ENCODE measurements at places on chromosomes 11 and 22. TPM values are rescaled to one million over a fixed set of nuclear protein-coding genes. Genes with fewer than 3 reads are reported as not detected.

DNA sequence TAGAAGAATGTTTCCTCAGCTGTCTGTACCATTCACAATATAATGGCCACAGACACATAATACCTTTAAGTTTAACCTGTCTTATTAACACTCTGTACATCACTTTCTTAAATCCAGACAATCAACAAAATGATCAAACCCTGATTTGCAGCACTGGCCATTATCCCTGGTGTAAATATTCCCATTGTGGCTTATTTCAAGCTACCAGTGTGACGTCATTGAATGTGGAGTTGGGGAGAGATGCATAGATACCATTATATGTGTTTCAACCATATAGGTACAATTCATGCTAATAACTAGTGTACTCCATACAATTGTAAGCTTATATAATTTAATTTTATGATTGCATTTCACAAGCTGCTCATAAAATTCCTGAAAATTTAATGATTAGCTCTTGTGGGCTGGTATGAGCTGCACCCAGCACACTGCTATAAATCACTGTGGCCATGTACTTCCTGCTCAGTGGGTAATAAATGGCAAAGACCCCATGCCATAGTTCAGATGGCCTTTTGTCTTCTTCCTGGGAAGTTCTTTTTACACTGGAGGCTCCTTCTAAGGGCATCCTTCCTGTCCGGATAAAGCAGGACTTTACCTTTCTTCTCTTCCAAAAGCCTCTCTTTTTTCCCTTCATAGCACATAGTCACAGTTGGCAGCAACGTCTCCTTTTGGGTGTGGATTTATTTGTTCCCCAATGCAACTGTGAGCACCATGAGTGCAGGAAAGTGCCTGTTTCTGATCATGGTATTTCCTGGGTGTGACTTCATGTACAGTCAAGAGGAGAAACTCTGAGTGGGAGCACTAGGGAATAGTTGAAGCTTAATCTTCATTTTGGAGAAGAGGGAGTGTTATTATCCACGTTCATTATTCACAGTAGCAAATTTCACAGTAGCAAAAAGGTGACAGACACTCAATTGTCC lies 87.8 kb downstream of the MIAT start:
- DNase-seq, result no peak

The OR2AG2 gene
- not detected for total RNA-seq

DNA sequence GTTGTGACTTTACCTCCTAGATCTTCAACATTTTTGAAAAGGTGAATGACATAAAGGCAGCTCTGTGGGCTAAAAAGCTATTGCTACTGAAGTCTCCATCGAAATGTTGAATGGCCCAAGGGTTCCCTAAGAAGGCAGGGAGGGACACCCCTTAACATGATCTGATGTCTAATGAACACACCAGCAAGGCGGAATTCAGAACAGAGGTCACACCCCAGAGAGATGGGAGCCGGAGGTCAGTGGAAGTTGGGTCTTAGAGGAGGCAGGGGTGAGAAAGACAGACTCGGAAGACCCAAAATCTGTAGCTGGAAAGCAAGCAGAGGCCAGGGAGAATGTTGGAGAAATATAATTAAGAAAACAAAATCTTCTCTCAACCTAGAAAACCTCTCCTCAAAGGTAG lies 79.0 kb downstream of the TRIM29 start:
- no peak for DNase-seq

- peak; percentile 50 for DNase-seq
These were observed 68.4 kb downstream of the IGLL5 start for GRCh38 chr22:22955866-22956535.

DNA sequence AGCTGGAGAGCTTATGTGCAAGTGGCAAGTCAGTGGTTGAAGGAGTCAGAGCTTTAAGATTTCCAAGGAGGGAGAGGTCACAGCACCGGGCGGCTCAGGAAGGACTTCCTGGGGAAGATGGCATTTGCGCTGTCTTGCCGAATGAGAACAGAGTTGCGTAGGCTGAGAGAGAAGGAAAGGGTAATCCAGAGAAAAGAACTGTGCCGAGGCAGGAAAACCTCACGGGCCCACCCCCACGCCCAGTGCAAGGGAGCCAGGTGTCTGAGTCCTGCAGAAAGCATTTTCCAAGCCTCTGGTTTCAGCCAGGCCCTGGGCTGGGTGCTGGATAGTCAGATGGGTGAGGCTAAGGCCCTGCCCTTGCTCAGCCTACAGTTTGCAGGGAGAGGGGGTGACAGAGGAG lies 3.2 kb upstream of the AP1B1 start:
- DNase-seq, result no peak

DNA sequence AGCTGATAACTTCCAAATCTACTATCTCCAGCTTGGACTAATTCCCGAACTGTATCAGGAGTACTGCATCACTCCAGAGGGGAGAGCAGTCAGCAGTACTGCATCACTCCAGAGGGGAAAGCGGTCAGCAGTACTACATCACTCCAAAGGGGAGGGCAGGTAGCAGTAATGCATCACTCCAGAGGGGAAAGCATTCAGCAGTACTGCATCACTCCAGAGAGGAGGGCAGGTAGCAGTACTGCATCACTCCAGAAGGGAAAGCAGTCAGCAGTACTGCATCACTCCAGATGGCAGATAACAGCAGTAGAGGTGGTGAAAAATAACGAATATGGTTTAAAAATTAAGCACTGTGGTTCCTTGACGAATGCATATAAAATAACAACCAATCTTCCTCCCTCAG lies 8.4 kb downstream of the CWC15 start:
- no peak for DNase-seq

- no peak for DNase-seq
These were observed 8.9 kb upstream of the MYBPC3 start for GRCh38 chr11:47361419-47361818.

DNA sequence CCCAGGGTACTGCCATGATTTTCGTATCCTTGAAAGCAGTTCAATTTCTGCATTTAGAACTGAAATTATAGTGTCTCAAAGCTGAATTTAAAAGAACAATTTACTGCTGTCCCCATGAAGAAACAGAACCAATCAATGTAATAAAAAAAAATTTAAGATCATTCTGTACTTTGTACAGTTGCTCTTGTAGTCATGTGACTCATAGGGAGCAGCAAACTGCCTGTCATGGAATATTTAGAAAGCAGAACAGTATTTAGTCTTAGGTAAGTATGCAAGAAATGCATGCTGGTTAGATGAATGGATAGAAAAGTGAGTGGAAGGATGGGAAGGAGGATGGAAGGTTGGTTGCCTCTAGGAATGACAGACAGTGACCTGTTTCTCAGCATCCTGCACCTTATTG lies 450.9 kb downstream of the RAB38 start:
- no peak for DNase-seq

GRCh38 chr11:16969010-16969999 lies 44.9 kb downstream of the PLEKHA7 start:
- no peak for DNase-seq

The MFRP gene
- not detected for total RNA-seq

GRCh38 chr22:26327306-26327705 lies 101.8 kb upstream of the ASPHD2 start:
- DNase-seq, result no peak

Measured in M059J (cell line).